ENCODE measurements at places on chromosomes 13 and 19.

- no peaks in the 10 kb centered on the region for H3K27me3 ChIP-seq
- DNase-seq, result no peak
- no peaks in the 10 kb centered on the region for H3K36me3 ChIP-seq
These were observed 15.5 kb upstream of the RASA3 start for GRCh38 chr13:114147803-114148520.

GRCh38 chr19:40497214-40497613, 30.4 kb downstream of the SPTBN4 start:
- no peaks in the 10 kb centered on the region for H3K36me3 ChIP-seq
- H3K4me1 ChIP-seq, result no peaks in the 10 kb centered on the region
- DNase-seq, result no peak
- H3K27ac ChIP-seq, result no peak overlapping the region
- no peaks in the 10 kb centered on the region for H3K27me3 ChIP-seq

- no peaks in the 10 kb centered on the region for H3K36me3 ChIP-seq
- no peaks in the 10 kb centered on the region for H3K27me3 ChIP-seq
- H3K4me1 ChIP-seq, result no peaks in the 10 kb centered on the region
- no peak overlapping the region for H3K4me3 ChIP-seq
These were observed 198.4 kb downstream of the COL4A1 start for GRCh38 chr13:110108348-110109139.

DNA sequence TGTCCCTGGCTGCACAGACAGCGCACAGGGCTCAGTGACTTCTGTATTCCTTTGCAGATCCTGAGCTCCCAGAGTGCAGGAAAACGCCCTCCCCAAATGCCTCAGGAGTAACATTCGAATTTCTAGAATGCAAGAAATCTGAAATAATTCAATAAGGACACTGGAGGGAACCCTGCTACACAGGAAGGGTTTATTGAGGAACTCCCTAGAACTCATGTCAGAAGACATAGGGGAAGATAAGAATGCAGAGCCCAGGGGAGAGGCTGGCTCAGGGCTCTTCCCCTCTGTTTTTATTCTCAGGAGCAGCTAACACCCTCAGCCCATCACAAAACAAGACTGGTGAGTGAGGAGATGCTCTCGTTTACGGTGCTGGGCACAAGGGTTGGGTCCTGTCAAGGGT, 6.8 kb downstream of the LILRA1 start:
- DNase-seq, result no peak
- no peak overlapping the region for H3K4me3 ChIP-seq
- no peak overlapping the region for H3K27ac ChIP-seq
- H3K27me3 ChIP-seq, result no peaks in the 10 kb centered on the region

DNA sequence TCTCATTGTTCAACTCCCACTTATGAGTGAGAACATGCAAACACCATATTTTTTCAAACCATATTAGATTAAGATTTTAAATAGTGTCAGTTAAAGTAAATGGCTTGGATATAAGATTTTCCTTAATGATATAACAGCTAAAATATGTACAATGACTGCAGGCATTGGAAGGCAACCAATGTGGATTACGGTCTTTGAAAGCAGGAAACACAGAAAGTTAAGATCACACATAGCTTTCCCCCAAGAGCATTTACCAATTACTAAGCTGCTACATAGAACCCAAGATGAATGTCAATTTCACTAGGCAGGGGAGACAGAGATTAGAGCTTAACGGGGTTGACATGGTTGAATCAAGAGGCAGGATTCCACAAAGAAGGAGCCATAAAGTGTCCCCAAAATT, 173.2 kb upstream of the TRPC4 start:
- DNase-seq, result no peak
- H3K4me1 ChIP-seq, result no peaks in the 10 kb centered on the region
- no peak overlapping the region for H3K4me3 ChIP-seq

Data from naive thymus-derived CD4-positive, alpha-beta T cell (primary cell).